ENCODE measurements at places on chromosomes 11 and 22.
A peak's percentile ranks its signal among the peaks of the same experiment; 100 is the strongest.

DNA sequence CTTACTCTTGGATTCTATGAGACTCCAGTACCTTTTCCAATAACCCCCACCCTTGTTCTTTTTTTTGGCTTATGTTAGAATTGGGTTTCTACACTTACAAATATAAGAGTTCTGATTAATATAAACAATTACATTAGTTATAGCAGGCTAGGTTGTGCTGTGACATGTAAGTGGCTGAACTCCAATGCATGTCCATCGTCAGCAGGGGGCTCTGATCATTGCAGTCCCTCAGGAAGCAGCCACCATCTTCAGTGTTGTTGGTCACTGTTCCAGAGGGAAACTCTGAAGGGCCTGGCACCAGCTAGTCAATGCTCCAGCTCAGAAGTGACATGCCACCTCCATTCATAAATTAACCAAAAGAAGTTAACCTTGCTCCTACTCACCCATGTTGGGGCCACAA lies 5.6 kb downstream of the LIPT2 start:
- no peak for DNase-seq

- DNase-seq: no peak
These were observed 17.5 kb upstream of the SLC25A1 start for GRCh38 chr22:19195796-19196731.

GRCh38 chr22:26574001-26574723 lies 15.8 kb downstream of the TPST2 start:
- no peak for DNase-seq

DNA sequence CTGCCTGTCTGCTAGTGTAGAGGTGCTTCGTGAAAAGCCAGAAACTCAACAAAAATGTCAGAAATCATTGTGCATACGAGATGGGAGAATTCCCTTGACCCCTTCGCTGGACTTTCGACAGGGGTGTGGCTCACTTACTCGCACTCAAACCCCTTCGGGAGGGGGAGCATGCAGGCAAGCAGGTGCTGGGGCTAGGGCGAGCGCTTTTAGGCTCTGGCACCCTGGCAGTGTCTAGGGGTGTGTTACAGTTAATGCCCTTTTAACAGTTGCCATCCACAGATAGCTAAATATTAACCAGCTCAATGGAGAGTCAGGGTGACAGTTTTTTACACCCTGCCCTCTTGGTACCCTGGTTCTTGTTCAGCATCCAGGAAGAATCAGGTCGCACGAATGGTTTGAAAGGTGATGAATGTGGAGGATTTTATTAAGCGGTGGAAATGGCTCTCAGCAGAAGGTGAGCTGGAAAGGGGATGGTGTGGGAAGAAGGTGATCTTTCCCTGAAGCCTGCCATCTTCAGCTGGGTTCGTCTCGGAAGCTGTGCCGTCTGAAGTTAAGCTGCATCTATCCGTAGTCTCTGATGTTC lies 59.6 kb upstream of the SHANK2 start:
- no peak for DNase-seq

DNA sequence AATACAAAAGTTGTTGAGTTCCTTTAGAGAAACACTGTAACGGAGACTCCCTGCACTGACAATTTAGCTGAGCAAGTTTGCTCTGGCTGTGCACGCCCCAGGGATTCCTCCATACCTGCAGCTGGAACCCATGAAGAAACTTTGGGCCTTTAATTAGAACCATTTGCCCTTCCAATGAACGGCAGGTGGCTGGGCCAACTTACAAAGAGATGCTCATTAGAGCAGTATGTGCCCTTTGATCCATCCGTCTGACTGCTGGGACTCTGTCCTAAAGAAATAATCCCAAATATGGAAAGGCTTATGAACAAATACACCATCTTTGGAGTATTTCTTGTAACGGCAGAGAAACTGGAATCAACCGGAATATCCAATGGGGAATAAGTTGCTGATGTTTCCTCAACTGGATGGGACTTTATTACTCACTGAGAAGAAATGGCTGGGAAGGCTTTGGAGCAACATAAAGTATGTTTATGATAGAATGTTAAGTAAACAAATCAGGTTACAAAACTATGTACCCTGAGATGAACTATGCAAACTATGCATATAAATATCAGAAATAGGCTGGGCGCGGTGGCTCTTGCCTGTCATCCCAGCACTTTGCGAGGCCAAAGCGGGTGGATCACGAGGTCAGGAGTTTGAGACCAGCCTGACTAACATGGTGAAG lies 24.4 kb upstream of the FBLN1 start:
- DNase-seq: no peak

DNA sequence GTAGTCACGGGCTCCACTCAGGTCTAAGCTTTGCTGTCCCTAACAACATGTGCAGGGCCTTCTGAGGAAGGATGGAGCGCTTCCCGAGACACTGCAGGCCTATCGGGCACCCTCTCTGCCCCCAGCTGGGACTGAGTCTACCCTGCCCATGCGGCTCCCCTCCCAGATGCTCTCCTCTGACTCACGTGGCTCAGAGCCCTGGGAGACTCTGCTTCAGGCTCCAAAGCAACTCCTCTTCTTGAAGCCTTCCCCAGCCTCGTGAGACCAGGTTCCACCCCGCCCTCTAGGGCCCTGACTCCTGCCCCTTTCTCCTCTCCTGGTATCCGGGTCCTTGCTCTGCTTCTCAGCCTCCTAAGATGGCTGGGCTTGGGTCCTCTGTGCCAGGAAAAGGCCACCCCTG lies 28.4 kb upstream of the ARFGAP3 start:
- DNase-seq: no peak

GRCh38 chr22:23684026-23684425 lies 6.8 kb upstream of the RGL4 start:
- DNase-seq: no peak

DNA sequence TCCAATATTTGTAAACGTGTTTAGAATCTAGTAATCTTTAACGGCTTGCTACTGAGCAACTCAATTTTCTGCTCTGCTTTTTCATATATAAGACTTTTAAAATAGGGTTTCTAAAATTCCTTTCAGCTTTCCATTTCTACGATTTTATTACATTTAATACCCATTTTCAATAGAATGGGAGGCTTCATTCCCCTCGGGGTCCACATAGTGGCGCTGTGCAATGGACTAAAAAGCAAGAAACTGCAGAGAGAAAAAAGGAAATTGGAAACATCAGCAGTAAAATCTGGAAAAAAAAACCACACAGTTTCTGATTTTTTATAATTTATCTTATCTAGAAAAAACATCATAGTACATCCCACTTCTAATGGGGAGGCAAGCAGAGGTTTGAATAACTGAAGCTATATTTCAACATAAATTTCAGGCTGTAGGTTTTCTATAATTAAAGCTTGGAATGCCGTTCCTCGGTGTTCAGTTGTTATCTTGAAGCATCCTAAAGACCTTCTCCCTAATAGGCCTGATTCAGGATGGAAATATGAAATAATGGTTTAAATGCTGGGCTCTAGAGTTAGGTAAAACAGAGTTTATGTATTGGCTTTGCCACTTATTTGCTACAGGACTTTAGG lies 18.7 kb upstream of the JHY start:
- DNase-seq: peak; percentile 7

GRCh38 chr11:47566149-47566698 lies 825 bp downstream of the PTPMT1 start:
- DNase-seq: no peak

DNA sequence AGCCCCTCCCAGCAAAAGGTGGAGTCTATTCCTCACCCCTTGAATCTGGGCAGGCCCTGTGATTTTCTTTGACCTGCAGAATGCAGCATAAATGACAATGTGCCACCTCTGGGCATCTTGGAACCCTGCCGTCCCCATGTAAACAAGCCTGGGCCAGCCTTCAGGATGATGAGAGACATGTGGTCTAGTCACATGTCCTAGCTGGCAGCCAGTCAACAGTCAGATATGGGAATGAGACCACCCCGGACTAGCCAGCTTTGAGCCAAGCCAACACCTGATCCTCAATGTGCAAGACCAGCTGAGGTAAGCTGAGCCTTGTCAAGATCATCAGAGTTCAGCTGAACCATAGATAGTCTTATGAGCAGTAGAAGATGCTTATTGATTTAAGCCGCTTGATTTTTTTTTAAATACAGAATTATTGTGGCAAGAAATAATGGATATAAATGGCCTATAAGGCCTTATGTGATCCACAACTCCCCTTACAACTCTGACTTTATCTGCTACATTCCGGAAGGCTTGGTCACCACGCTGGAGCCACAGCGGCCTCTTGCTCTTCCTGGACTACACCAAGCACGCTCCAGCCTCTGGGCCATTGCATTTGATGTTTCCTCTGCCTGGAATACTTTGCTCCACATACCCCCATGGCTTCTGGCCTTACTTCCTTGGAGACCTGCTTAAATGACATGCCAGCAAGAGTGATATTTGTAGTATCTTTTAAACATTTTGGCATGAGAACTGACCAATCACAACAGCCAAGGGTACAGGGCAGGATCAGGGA lies 225.9 kb upstream of the SESN3 start:
- no peak for DNase-seq

- no peak for DNase-seq
These were observed 17.6 kb downstream of the PATZ1 start for GRCh38 chr22:31328544-31328960.

GRCh38 chr11:131036514-131036913 lies 120.2 kb upstream of the SNX19 start:
- no peak for DNase-seq

GRCh38 chr11:46505741-46506482 lies 87.9 kb downstream of the AMBRA1 start:
- DNase-seq: no peak

GRCh38 chr11:2929950-2930703 lies 907 bp upstream of the PHLDA2 start:
- DNase-seq: peak; percentile 24
